DMS 273 treated with DMSO at 0.1 percent for 48 hours (cell line): ENCODE measurements at places on chromosomes 16 and 17.

- DNase-seq: no peak
These were observed 210.2 kb downstream of the PARN start for GRCh38 chr16:14419817-14420216.

- DNase-seq: no peak
These were observed 8.6 kb downstream of the TAF1C start for GRCh38 chr16:84178146-84178765.

- no peak for DNase-seq
These were observed 17.9 kb downstream of the MYO1C start for GRCh38 chr17:1474402-1475189.

- no peak for DNase-seq
These were observed 12.5 kb downstream of the NOB1 start for GRCh38 chr16:69741951-69742904.

- no peak for DNase-seq
These were observed 143.7 kb downstream of the ZNF18 start for GRCh38 chr17:11853321-11854151.

- no peak for DNase-seq
These were observed 346.6 kb upstream of the TNRC6C start for GRCh38 chr17:77611791-77612502.

DNA sequence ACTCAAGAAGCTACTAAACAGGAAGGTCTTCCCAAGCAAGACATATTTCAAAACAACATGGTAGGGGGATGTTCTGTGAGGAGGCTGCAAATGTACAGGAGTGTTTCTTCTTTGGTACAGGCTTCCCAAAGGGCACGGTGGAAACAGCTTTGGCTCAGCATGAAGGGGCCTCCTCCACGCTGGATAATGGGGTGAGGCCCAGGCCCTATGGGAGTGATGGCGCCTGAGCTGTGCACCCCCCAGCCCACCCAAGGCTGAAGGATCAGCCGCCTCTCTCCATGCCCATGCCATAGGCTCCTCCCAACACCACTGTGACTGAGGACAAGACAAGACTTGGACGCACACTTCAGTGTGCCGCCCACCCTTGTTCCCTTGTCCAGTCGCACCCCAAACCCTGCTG is 6.8 kb downstream of the CD300E start:
- no peak for DNase-seq

DNA sequence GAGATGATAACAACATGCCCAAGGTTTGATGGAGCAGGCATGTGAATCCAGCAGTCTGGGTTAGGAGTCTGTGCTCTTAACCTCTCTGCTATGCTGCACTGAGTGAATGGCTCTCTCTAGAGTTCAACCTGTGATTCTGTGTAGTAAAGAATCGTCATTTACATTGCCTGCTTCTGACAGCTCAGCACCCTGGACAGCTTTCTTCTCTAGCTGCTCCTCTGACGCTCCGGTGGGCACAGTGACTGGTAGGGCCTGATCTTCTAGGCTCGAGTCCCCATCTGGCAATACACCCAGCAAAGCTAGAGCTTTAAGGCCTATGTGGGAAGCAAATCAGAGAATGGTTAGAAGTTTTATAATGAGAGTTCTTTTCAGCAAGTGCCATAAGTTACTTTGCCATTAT is 85.3 kb upstream of the ATP2A3 start:
- DNase-seq: no peak

GRCh38 chr17:66292353-66292752 is 10.1 kb upstream of the PRKCA start:
- DNase-seq: no peak

- DNase-seq: no peak
These were observed 289.0 kb upstream of the XYLT1 start for GRCh38 chr16:17759451-17760390.

- DNase-seq: peak; percentile 60
These were observed 7.5 kb downstream of the TENT4B start for GRCh38 chr16:50160495-50161164.

GRCh38 chr17:44221862-44222111 is 2.3 kb upstream of the UBTF start:
- DNase-seq: no peak

GRCh38 chr16:56460101-56460500 is 8.7 kb downstream of the OGFOD1 start:
- no peak for DNase-seq

DNA sequence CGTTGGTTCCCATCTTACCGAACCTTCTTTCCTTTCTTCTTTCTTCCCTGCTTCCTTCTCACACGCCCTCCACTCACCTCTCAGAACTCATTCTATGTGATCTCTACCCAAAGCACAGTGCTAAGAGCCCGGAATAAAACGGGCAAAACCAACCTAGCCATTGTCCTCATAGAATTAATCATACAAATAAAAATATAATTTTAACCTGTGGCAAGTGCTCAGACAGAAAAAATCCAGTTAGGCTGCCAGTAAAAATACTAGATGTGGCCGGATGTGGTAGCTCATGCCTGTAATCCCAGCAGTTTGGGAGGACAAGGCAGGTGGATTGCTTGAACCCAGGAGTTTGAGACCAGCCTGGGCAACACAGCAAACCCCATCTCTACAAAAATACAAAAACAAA is 27.0 kb downstream of the BMERB1 start:
- no peak for DNase-seq

GRCh38 chr16:72367851-72368250 is 195.9 kb upstream of the PMFBP1 start:
- no peak for DNase-seq

DNA sequence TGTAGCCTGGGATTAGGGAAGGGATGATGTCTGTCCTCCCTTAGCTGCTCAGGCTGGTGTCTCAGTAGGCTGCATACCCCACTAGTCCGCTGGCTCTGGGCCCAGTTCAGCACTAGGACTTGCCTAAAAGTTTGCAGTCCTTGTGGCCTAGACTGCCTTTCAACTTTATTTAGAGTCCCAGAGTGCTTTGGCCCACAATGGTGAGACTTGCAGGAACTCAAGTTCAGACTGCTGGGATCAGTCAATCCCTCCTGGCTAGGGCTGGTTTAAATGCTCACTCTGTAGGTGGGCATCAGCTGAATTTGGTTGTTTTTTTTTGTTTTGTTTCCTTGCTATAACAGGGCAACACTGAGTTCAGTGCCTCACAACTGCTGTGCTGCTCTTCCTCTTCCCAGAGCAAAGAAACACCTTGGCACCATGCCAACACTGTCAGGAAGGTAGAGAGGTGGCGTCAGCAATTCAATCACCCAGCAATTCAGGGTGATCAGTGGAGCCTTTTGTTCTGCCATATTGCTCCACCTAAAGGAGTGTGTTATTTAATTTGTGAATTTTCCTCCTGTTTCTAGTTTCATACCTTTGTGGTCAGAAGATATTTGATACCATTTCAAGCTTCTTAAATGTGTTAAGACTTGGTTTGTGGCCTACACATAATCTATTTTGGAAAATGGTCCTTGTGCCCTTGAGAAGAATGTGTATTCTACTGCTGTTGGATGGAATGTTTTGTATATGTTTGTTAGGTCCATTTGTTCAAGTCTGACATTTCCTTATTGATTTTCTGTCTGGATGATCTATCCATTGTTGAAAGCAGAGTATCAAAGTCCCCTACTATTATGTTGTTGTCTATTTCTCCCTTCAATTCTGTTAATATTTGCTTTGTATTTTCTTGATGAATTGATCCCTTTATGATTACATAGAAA is 284.0 kb upstream of the PMFBP1 start:
- DNase-seq: no peak
